ENCODE measurements at places on chromosomes 7 and 10. TPM values are rescaled to one million over a fixed set of nuclear protein-coding genes. Genes with fewer than 3 reads are reported as not detected.
A peak's percentile ranks its signal among the peaks of the same experiment; 100 is the strongest.

The ZKSCAN5 gene
- total RNA-seq: 9.1 TPM

The PNLIPRP3 gene
- total RNA-seq: not detected

The SPDYE2 gene
- total RNA-seq: not detected

The TEX47 gene
- total RNA-seq: not detected

The NPSR1 gene
- total RNA-seq: not detected

The MRPS33 gene
- total RNA-seq: 118 TPM

The CPA2 gene
- total RNA-seq: not detected

The HHEX gene
- total RNA-seq: 0.49 TPM

The CFAP46 gene
- total RNA-seq: 0.09 TPM

The PGAM2 gene
- not detected for total RNA-seq

The CLEC5A gene
- not detected for total RNA-seq

The STEAP2 gene
- 28.4 TPM for total RNA-seq

- DNase-seq: no peak
These were observed 41.0 kb upstream of the TMEM248 start for GRCh38 chr7:66880053-66880452.

DNA sequence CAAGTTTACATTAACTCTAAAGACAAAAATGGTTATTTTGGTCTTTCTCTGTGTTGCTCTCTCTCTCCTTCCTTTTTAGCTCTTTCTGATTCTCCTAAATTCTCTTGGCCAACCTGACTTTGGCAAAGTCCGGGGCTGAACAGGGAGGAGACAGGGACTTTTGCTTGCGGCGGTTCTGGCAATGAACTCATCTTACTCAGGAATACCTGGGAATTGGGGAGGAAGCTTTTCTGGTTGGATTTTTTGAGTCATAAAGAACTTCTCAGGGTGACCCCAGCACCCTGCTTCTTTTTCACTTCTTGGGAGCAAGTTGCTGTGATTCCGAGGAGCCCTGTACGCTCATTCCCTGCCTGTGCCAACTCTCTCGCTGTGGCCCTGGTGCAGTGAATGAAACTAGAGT is 16.0 kb downstream of the GATA3 start:
- DNase-seq: no peak

DNA sequence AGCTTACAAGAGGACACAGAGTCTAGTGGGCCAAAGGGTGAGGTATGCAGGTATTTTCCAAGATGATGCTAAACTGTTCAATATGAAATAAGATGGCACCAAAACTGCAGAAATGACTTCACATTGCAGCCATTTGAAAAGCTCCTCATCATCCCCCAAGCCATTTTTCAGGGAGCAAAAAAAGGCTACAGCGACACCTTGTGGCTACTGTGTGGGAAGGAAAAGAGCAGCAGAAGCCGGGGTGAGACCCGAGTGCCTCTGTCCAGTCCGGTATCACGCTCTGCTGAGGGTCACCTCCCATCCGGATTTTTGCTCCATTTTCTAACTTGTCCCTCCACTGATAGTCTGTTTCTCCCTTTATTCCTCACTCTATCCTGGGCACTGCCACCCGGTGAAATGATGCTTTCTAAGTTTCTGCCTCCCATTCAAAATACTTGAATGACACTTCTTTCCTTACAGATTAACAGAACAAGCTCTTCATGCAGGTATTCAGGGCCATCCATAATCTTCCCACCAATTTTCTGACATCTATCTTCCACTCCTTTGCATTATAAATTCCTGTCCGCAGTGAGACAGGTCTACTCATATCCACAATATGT is 220.2 kb downstream of the DGKI start:
- peak; percentile 58 for DNase-seq

- DNase-seq: no peak
These were observed 584.2 kb downstream of the AUTS2 start for GRCh38 chr7:70182521-70182920.

GRCh38 chr7:129845972-129846327 is 106.8 kb downstream of the UBE2H start:
- DNase-seq: peak; percentile 83

GRCh38 chr7:47413526-47414341 is 168.2 kb downstream of the TNS3 start:
- no peak for DNase-seq

- DNase-seq: no peak
These were observed 64.6 kb downstream of the COL13A1 start for GRCh38 chr10:69866246-69866687.

DNA sequence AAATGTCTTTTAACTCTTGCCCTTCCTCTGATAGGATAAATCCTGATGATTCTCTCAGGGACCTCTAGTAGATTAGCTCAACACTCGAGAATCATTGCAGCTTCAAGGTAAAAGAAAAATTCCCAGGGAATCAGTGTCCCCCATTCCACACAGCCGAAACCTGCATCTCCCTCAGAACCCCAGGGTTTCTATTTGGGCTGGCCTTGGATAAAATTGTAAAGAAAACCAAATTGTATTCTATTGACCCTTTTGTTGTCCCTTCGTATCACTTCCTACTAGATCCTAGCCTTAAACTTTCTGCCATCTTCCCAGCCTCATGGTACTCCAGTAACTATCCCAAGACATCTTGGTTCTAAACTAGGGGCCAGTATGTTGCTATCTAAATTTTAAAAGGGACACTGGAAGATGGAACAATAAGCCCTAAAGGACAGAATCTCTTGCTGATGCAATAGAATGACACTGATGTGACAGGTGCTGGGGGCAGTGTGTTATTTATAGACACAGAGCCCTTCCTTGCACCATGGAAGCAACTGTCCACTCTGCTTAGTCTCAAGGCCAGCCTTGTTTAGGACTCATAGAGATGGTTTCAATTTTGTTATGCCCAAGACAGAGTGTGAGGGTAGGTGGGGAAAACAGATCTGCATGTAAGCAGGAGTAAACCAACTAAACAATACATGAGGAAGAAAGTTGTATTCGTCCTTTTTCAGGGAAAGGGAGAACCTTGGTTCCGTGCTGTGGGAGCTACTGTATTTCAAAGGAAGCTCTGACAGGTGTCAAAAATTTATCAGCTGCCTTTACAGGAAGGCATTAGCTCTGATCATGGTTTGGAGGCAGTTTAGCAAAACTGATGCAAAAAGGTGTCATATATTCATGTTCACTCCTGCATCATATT is 7.6 kb downstream of the ASB15 start:
- DNase-seq: no peak

- DNase-seq: no peak
These were observed 110.2 kb downstream of the OR13A1 start for GRCh38 chr10:45204954-45205775.

- DNase-seq: no peak
These were observed 12.9 kb downstream of the TTYH3 start for GRCh38 chr7:2644562-2645273.

GRCh38 chr7:28433699-28434219 is 21.4 kb downstream of the CREB5 start:
- peak; percentile 23 for DNase-seq

DNA sequence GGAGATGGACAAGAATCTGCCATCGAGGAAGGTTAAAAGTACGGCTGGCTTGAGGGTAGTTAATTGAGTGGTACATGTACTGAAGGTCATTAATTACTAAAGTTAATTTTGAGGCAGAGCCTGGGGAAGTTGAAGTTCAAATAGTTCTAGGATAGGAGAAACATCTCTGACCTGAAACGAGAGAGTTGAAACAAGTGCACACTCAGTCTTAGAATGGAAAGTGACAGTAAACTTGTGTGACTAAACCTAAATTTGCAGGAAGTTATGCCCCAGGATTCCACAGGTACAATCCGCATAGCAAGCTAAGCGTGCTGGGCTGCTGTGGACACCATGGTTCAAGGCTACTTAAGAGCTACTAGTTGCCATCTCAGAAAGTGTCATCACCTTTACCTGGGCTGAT is 209.9 kb downstream of the CHCHD3 start:
- DNase-seq: no peak

GRCh38 chr7:138116892-138117291 is 40.6 kb downstream of the AKR1D1 start:
- DNase-seq: no peak

GRCh38 chr7:134712196-134712595 is 65.5 kb downstream of the BPGM start:
- DNase-seq: no peak

DNA sequence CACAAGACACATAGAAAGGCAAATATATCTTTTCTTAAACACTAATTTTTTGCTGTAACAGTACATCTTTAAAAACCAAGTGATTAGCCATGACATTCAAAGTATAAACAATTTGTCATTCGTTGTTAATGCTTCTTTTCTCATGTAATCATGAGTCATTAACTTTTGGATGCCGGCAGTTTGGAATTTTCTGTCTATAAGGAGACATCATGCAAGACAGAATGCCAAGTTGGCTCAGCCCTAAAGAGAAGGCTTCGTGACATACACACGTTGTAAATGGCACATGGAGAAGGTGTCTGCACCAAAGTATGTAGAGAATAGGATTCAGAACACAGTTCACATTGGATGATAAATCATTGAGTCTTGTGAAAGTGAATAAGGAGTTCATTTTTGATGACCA is 35.9 kb downstream of the CCDC3 start:
- DNase-seq: no peak

- DNase-seq: no peak
These were observed 341.7 kb downstream of the PRPF18 start for GRCh38 chr10:13928451-13928850.

GRCh38 chr7:7100432-7100849 is 81.9 kb upstream of the C1GALT1 start:
- DNase-seq: no peak

DNA sequence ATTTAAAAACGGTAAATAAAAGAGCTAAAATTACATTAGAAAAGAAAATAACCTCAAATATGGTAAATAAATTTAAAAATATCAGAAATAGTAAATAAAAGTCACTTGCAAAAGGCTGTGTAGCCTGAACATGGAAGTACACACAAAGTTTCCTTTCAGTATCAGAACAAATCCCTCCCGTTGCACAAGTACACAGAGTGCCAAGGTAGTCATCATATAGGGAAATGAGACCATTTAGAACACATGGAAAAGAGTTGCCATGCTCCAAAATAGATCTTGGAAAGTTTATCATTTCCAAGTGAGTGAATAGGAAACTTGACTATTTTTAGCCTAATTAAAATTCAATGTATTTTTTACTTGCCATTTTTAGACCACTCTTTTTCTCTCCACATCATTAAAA is 11.6 kb downstream of the CALCR start:
- DNase-seq: no peak

- DNase-seq: no peak
These were observed 105.7 kb downstream of the ATE1 start for GRCh38 chr10:121822180-121822579.

DNA sequence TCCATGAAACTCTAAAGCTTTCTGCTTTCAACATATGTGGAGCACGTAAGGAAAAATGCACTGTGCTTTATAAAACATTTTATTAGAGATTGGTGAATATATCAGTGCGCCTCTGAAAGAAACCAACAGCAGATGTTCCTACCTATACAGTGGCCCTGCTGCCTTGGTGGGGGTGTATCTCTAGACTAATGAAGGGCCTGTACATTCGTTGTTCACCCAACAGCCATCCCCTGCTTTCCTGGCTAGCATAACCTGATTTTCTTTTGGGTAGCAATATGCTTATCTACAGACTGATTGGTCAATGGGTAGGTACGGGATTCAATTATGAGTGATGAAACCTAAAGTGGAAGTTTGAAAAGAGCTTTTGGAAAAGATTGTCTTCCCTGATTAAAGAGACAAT is 119.7 kb upstream of the FAM133B start:
- no peak for DNase-seq

DNA sequence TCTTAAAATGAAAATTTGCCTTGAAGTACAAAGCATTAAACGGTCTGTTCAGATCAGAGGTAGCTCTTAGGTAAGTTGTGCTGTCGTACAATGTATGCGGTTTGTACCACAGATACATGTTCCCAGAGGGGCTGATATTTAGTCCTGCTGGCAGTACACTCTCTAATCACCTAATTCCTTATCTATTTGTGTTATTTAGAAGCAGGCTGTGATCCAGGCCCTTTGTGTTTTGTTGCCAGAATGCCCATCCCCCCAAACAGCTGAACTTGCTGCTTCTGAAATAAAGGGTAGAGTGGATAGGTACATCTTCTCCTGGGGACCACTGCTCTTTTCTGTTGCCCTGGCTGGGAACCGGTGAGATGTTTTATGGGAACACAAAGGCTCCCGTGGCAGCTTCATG is 84.5 kb downstream of the SND1 start:
- DNase-seq: no peak

DNA sequence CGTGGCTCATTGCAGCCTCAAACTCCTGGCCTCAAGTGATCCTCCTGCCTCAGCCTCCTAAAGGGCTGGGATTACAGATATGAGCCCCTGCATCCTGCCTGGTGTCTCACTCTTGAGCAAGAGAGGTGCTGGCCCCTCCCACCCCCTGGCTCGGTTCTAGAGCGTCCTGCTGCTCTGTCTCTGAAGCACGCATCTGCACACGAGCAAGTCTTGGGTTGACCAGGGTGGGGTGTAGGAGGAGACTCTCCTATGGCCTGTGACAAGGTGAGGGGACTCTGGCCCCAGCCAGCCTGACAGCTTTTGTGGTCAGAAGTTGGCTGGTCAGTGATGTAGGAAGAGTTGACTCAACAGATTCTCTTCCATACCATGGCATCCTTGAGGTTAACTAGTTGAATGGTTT is 110.7 kb upstream of the CARD11 start:
- DNase-seq: no peak

DNA sequence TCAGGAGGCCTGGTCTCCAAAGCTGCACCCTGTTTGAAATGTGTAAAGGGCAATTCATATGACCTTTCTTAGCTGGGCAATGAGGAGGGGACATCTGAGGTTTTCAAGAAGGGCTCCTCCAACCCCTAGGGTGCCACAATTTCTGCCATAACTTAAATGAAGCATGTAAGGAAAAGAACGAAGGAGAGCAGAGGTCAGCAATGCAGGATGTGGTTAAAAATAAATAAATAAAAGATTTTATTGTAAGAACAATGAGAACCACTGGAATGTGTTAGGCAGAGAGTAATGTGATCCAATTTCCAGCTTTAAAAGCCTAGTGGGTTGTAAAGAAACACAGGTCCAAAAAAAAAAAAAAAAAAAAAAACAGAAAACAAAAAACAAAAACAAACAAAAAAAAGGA is 673.1 kb downstream of the TNS3 start:
- peak; percentile 86 for DNase-seq

GRCh38 chr10:132336064-132336746 is 4.2 kb downstream of the LRRC27 start:
- peak; percentile 26 for DNase-seq

DNA sequence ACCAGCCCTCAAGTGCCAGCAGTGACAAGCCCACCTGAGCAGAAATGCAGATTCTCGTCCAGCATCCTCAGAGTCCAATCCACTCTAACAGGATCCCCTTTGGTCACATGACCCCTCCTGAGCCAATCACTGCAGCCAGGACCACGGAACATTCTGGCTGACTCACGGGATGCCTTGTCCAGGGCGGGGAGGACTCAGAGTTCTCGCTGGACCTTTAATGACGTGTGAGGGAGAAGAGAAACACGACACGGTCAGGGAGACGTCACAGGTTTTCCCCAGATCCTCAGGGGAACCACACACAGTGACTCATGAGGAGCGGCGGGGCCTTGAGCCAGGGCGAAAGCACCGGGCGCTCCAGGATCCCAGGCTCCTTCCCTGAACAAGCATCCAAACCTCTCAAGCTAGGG is 155.7 kb downstream of the PTPRN2 start:
- peak; percentile 10 for DNase-seq

Data from fibroblast of the aortic adventitia (primary cell).